NCI-H446 treated with DMSO at 0.1 percent for 48 hours (cell line): ENCODE measurements at places on chromosomes 2 and 18.

GRCh38 chr2:102357937-102358336 is 2.3 kb downstream of the IL18R1 start:
- no peak for DNase-seq

DNA sequence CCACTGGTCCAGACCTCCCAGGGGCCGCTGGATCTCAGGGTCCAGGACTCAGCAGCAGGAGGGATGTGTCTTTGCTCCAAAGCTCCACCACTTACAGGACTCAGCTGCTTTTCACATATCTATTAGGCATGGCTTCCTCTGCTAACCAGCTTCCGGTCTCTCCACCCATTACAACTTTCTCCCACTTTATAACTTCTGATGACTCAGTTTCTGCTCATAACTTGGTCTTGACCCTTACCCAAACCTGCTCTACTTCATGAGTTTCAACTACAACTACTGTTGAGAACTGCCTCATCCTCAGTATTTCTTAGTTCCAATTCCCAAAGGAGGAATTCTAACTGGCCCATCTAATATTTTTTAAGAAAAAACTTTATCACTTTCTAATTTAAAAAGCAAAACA is 17.2 kb downstream of the SULT1C2 start:
- no peak for DNase-seq

GRCh38 chr2:69615969-69616368 is 27.6 kb downstream of the AAK1 start:
- no peak for DNase-seq

- DNase-seq, result no peak
Observed at GRCh38 chr2:172088245-172089004, 3.1 kb downstream of the DLX1 start.

GRCh38 chr2:48865704-48866103 is 110.2 kb upstream of the LHCGR start:
- DNase-seq, result no peak

DNA sequence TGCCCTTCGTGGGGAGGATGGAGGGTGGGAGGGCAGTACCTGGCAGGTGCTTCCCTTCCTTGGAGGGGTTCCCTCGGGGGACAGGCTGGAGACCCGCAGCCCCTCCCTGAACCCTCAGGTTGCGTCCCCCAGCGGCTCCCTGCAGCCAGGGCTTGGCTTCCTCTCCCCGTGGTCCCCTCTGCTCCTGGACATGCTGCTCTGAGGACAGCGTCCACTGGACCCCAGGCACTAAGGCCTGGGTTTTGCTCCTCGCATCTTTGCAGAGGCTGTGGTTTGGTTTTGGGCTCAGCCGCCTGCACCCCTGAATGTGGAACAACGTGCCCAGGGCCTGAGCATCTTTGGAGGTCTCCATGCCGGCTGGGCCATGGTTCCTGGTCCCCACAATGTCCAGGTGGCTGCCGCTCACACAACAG is 133.5 kb downstream of the PTGR3 start:
- no peak for DNase-seq

- DNase-seq, result no peak
Observed at GRCh38 chr18:22348521-22349316, 69.0 kb downstream of the CTAGE1 start.

- no peak for DNase-seq
Observed at GRCh38 chr2:10325278-10326145, 22.8 kb downstream of the HPCAL1 start.

DNA sequence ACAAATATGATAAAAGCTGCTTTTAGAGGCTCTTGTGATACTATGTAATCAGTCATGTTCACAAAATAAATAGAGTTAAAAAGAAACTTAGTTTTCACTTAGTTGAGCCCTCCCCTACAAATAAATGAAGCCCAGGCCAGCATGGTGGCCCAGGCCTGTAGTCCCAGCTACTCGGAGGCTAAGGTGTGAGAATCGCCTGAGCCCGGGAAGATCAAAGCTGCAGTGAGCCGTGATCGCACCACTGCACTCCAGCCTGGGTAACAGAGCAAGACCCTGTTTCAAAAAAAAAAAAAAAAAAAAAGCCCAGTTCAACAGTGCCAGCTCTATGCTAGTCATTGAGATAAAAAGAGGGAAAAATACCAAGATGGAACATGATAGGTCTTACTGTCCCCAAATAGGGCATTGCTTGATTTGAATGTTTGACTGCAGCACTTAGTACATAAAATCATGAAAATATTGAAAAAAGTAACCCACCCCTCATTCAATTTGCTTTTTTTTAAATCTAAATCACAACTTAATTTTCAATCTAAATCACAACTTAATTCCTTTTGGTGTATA is 1.5 kb downstream of the ASNSD1 start:
- DNase-seq, result no peak

DNA sequence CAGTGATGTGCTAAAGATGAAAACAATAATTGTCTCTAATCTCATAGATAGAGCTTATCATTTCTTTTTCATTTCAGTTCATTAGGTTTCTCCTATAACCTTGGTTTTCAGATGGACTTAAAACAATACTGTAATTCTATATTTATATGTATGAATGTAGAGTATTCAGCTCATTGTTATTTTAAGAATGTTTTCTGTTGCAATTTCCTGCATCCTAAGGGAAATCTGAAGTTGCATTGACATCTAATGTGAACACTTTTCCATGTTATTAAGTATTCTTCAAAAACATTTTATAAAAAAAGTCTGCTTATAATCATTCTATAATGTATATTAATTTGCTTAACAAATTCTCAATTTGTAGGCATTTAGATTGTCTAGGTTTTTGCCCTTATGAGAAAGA is 288.9 kb downstream of the XIRP2 start:
- no peak for DNase-seq

GRCh38 chr18:76943542-76944339 is 121.4 kb downstream of the ZNF236 start:
- DNase-seq, result no peak

DNA sequence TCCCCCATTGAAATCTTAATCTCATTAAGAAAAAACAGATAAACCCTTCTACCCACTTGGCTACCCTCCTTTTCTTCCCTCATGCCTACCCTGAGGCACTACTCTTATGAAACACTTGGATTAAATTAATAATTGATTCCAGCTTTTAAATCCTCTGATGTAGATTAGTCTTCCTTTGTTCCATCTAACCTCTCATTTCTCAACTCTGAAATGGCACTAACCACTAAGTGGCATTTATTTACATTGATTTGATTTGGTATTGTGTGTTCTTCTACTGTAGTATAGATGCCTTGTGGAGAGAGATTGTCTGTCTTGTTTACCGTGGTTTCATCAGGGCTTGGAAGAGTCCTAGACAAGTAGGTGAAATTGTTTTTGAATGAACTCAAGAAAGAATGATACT is 26.7 kb downstream of the ITGA4 start:
- no peak for DNase-seq

GRCh38 chr2:107737756-107738155 is 88.9 kb upstream of the RGPD4 start:
- DNase-seq, result no peak

DNA sequence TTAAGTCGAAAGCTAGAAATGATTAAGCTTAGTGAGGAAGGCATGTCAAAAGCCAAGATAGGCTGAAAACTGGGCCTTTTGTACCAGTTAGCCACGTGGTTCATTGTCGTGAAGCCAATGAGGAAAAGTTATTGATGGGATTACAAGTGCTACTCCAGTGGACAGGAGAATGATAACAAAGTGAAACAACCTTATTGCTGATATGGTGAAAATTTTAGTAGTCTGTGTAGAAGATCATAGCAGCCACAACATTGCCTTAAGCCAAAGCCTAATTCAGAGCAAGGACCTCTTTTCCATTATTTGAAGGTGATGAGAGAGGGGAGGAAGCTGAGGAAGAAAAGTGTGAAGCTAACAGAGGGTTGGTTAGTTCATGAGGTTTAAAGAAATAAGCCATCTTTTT is 24.1 kb upstream of the RAMP1 start:
- no peak for DNase-seq

DNA sequence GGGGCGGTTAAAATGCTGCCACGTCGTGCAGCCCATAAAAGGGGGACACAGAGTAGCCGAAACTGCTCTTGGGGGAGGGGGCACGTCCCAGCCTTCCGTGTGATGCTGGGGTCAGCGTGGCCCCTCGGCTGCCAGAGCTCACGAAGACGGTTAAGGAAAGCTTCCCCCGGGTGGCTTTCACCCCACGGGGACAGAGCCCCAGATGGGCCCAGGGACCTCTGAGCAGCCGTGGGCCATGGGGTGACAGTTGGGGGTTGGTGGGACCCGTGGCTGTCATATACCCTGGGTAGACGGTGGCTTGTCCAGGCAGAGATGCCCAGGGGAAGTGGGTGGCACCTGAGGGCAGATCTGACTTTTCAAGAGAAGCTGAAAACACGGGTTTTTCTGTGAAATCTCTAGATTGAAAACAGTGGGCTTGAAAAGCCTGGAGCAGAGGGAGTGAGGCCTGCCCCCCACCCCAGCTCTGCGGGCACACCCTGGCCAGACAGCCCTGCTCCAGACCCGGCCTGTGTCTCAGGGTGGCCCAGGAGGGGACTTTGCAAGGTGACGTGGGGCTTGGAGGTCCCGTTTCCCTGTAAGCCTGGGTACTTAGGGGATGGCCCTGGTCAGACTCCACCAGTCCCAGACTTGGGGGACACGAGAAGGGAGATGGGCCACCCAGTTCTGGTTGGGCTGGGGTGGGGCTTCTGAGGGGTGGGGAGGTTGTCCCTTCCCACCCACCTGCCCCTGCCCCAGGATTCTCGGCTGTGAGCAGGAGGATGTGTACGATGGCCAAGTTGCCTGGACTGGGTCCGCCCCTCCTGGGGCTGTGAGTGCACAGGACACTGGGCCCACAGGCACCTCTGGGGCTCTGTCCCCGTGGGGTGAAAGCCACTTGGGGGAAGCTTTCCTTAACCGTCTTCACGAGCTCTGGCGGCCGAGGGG is 652 bp downstream of the NEU4 start:
- no peak for DNase-seq

- DNase-seq, result no peak
Observed at GRCh38 chr2:103527278-103527677, 765.4 kb downstream of the TMEM182 start.

DNA sequence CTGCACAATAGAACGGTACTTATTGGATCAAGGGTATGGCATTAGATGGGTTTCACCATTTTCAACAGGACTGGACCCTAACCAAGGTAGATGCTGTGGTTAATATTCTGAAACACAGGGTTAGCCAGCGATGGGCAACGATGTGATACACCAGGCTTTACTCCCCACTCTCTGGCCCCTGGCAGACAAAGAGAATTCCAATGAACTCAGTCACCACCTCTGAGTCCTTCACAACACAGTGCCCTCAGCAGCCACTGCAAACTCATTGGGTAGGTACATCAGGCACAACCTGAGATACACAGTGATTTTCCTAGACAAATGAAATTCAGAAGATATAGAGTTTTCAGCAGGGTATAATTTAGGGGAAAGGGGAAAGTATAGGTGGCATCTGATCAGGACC is 634.5 kb downstream of the ZEB2 start:
- no peak for DNase-seq

- DNase-seq, result no peak
Observed at GRCh38 chr2:201913201-201913600, 106.9 kb downstream of the CDK15 start.

DNA sequence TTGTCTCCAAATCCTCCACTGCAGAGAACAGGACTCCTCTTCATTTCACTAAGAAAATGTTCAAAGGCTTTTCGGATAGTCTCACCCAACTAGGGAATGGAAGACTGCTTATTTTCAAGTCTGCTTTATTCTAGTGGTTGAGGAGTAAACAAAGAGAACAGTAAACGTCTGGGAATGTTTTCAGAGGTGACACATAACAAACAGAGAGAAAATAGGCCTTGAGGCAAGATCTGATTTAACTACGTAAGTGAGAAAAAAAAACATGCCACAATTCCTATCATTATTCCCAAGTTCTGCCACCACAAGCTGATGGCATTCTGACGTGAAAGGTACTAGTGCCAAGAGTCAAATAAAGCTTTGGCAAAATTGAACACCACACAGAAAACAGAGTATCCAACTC is 16.7 kb upstream of the WIPF1 start:
- DNase-seq, result peak; percentile 27

GRCh38 chr2:15691586-15692310 is 100.1 kb downstream of the DDX1 start:
- no peak for DNase-seq

GRCh38 chr2:56648802-56649201 is 465.0 kb downstream of the CCDC85A start:
- DNase-seq, result no peak

- no peak for DNase-seq
Observed at GRCh38 chr18:59232309-59233016, 12.5 kb downstream of the GRP start.

DNA sequence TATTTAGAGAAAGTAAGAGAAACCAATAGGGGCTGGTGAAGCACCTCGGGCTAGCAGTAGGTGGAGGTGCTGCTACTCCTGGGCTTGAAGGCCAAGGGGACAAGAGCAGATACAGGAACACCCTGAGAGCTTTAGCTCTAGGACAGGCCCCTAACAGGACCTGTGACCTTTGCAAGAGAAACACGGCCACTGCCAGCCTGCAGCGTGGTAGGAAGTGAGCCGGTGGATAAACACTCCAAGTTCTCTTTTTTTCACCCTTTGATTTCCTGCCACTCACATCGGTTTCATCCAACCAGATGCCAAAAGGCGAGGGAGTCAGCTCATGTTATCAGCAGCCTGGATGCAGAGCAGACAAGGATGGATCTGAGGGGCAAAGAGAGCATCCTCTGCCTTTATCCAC is 66.8 kb upstream of the SPRED2 start:
- DNase-seq, result no peak

GRCh38 chr2:186780701-186781316 is 68.2 kb downstream of the ZSWIM2 start:
- DNase-seq, result no peak

DNA sequence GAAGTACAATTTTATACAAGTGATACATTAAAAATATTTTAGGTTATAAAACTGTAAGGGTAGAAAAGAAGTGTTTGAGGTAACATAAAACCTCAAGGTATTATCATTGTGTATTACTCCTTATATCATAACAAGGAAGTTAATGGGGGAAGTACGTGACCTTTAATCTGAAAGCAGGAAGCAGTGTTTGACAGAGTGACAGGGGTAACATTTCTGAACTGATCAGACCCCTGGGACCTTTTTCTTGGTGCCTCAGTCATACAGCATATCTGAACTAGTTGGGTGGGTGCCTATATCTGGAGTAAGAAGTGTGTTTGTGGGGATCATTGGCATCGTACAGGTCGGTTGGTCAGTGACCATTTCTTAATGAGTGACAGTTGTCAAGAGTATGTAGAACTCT is 43.0 kb downstream of the MALT1 start:
- no peak for DNase-seq

- no peak for DNase-seq
Observed at GRCh38 chr18:74013955-74014354, 133.7 kb downstream of the FBXO15 start.

DNA sequence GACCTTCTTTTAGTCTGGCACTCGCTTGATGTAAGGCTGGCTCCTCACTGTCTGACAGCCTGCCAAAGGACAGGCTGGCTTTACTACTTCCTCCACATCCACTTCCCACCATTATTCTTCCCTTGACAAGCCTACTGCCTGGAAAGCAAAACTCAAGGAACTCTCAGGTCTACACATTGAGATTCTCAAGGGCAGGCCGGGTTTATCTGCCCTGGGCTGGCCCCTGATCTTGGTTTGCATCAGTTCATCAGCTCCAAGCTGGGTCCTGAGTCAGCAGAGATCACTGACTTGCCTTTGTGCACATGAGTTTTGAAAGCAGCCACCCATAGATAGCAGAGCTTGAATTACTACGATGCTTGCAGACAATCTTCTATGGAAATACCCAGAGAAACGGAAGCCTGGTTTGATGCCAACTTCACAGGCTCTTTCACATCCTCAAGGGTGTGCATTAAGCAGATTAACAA is 53.9 kb downstream of the KCTD18 start:
- DNase-seq, result no peak

GRCh38 chr2:29597035-29597434 is 324.4 kb downstream of the ALK start:
- no peak for DNase-seq

GRCh38 chr18:65175681-65176080 is 575.1 kb upstream of the CDH7 start:
- no peak for DNase-seq
